NCI-H510A (cell line): ENCODE measurements at places on chromosomes 11 and 22.
A peak's percentile ranks its signal among the peaks of the same experiment; 100 is the strongest.

- DNase-seq: no peak
These were observed 33.2 kb downstream of the ADORA2A start for GRCh38 chr22:24460418-24461089.

- DNase-seq: no peak
These were observed 10.2 kb downstream of the GRAP2 start for GRCh38 chr22:39910876-39911613.

GRCh38 chr11:38005597-38005996 is 1407.6 kb upstream of the RAG2 start:
- no peak for DNase-seq

- no peak for DNase-seq
These were observed 65.3 kb downstream of the PRDM11 start for GRCh38 chr11:45211732-45212131.

GRCh38 chr11:60950933-60951605 is 907 bp downstream of the SLC15A3 start:
- DNase-seq: no peak

GRCh38 chr11:71304491-71304890 is 52.1 kb upstream of the SHANK2 start:
- DNase-seq: no peak

GRCh38 chr11:67463680-67464410 is 5.2 kb downstream of the TMEM134 start:
- DNase-seq: no peak

- DNase-seq: no peak
These were observed 33.3 kb upstream of the ZC3H12C start for GRCh38 chr11:110059706-110060463.

GRCh38 chr11:125164422-125165110 is at the start of gene PKNOX2:
Gene PKNOX2, plus strand, starts transcription at chr11:125164751. Its CDS starts 186,555 bp downstream, at chr11:125351306.
- DNase-seq: peak; percentile 20

- no peak for DNase-seq
These were observed 139.2 kb downstream of the DSCAML1 start for GRCh38 chr11:117657794-117658193.

DNA sequence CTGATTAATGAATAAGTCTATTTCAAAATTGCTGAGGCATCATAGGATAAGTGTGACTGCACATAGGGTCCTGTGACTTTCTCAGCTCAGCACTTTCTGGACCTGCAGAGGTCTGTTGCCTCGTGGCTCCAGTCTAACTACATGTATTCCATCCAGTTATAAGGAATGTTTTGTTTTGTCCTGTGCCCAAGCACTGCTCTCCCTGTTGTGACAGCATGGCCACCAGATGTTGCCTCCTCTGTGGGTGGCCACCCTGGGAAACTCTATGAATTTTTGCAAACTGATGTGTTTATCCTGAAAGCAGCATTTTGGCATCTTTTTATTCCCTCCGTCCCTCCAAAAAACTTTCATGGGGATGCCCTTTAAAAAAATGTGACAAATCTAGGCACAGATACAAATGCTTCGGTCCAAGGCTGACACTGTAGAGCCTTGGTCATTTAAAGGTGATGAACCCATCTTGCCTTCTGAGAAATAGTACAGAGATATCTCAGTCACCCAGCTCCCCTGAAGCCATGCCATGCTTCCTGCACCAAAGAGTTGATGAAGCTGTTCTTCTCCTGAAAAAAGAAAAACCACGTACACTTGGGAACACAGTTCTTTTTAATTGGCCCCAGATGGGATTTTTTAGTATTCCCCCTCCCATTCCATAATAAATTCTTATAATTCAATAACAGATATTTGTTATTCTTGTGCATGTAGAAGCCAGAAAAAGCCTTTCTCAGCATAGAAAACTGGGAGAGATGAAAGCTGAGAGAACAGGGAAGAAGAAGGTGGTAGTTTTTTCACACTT is 72.6 kb downstream of the CCDC34 start:
- no peak for DNase-seq

DNA sequence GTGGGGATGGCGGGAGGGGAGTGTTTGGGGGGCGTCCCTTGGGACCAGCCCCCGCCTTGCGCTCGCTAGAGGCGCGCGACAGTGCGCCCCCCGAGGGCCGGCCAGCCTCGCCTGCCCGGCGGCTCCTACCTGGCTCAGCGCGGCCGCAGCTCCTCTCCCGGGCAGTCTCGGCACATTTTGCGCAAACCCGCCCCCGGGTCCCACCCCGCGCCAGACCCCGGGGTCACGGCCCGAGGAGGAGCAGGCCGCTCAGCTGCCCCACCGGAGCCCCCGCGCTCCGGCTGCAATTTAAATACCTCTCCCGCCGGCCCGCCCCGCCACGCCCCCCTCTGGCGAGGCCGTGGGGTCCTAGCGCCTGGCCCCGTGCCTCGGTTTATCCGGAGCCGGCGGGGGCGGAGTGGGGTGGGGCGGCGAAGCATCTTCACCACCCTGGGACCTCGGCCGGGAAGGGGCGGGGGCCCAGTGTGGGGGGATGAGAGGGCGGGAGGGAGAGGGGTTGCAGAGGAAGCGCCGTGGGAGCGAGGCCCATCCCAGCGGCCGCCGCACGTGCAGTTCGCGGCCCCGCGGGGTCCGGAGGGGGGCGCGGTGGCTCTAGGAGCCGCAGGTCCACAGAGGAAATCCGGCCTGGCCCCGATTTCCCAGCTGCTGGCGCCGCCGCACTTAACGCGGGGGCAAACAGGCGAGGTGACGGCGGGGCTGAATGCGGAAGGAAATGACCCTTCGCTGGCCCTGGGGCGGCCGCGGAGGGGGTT is at the start of gene LRRC32:
Gene LRRC32, minus strand, starts transcription at position 263 of the 752 bp plus-strand sequence. CDS start 4,793 bp downstream, outside the sequence.
- no peak for DNase-seq
